ENCODE measurements at places on chromosomes 1 and 21.
A peak's percentile ranks its signal among the peaks of the same experiment; 100 is the strongest.

GRCh38 chr21:39715804-39716397, 29.1 kb upstream of the IGSF5 start:
- peak; percentile 1 for DNase-seq

DNA sequence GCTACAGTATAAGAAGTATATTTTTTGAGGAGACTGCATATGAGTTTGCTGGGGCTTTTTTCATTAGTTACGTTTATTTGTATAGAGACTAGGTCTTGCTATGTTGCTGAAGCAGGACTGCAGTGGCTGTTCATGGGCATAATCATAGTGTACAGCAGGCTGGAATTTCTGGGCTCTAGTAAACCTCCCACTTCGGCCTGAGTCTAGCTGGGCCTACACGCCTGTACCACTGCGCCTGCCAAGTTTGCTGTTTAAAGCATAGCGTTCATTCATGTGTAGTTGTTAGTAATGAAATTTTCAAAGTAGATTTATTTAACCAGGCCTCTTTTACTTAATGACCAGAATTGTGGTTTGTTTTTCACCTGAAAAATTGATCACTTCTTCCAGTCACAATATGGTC, 33.8 kb downstream of the HS2ST1 start:
- DNase-seq = no peak

DNA sequence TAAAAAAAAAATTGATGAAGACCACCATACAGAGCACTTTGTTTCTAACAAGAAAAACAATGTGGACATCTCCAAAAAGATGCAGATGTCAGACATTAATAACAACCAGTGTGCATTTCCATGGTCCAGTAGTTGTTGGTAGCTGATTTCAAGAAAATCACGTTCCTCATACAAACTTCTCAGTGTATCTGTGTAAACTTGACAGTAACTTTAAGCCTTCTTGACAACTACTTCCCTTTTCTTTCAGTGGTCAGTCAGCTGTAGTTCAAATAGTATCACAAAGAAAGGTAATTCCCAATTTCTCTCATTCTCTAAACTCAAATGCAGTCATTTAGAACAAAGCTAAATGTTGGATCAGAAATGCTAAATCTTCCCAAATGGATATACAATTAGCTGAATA, 879.9 kb downstream of the AMY1C start:
- DNase-seq = no peak

GRCh38 chr1:36076979-36077573, 6.8 kb upstream of the TEKT2 start:
- DNase-seq = no peak

GRCh38 chr1:180929389-180929788, 16.7 kb downstream of the KIAA1614 start:
- no peak for DNase-seq

Measured in activated CD8-positive, alpha-beta memory T cell treated with anti-CD3 and anti-CD28 coated beads for 4 hours (primary cell).